Cerebellar cortex (tissue), 1 donor: ENCODE measurements at places on chromosomes 13 and 19.

- no peak for DNase-seq
Observed at GRCh38 chr19:13429563-13429962, 76.7 kb downstream of the CACNA1A start.

DNA sequence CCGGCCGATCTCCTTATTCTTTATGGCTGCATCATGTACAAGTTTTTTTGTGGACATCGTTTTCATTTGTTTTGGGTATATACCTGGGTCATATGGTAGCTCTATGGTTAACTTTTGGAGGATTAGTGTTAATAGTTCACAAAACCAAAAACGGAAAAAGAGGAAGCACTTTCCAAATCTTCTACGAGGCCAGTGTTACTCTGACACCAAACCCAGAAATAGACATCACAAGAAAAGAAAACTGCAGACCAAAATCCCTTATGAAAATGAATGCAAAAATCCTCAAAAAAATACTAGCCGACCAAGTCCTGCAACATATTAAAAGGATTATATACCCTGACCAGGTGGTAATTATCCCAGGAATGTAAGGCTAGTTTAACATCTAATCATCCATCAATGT is 29.8 kb downstream of the ADGRE2 start:
- no peak for DNase-seq

DNA sequence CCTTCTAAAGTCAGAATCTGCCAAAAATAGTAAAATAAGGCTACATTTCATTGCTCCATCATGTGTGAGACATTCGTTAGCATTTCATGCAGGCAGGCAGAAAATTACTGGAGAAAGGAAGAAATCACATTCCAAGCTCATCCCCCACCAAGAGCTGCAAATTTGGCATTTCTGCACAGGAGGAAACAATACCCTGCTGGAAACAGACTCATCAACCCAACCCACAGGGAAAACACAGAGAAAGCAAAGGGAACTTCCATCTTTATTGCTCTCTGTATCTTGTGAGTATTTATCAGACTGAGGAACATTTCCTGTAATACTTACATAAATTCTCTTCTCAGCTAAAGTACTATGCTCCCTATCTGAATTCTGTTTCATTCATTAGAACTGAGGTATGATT is 95.7 kb downstream of the KCTD12 start:
- peak; percentile 48 for DNase-seq

GRCh38 chr13:28650284-28650683 is 8.6 kb upstream of the POMP start:
- DNase-seq, result no peak

DNA sequence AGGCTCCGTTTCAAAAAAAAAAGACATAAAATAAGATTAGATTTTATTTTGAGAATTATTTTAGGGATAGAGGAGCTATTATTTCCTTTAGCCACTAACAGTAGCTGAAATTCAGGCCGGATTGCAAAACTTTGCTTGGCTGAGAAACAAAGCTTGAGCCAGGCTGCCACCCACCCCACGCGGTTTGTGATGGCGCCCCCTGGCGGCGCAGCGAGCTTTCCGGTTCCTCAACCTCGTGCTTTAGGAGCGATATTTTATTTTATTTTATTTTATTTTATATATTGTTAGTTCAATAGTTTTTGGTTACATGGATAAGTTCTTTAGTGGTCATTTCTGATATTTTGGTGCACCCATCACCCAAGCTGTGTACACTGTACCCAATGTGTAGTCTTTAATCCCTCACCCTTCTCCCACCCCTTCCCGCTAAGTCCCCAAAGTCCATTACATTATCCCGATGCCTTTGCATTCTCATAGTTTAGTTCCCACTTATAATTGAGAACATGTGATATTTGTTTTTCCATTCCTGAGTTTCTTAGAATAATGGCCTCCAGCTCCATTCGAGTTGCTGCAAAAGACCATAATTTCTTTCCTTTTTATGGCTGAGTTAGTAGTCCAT is 19.8 kb upstream of the CEACAM4 start:
- peak; percentile 0 for DNase-seq

- DNase-seq, result no peak
Observed at GRCh38 chr13:21661097-21661909, 9.6 kb upstream of the FGF9 start.

DNA sequence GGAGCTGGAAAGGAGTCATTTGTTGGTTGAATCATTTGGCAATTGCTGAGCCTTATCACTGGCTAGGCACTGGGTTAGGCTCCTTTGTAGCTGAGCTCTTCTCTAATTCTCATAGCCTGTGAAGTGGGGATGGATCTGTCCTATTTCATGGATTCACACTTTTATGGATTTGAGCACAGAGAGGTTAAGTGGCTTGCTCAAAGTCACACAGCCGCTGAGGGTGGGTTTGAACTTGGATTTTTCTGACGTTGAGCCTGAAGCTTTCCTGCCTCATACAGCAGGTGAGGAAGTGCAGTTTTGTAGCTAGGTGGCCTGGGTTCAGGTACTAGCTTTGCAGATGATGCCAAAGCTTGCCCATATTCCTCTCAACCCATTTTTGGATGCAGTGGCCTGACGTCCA is 19.4 kb downstream of the CYP4F22 start:
- no peak for DNase-seq
